NCI-H460 (cell line): ENCODE measurements at places on chromosomes 7 and 10. TPM values are rescaled to one million over a fixed set of nuclear protein-coding genes. Genes with fewer than 3 reads are reported as not detected.

DNA sequence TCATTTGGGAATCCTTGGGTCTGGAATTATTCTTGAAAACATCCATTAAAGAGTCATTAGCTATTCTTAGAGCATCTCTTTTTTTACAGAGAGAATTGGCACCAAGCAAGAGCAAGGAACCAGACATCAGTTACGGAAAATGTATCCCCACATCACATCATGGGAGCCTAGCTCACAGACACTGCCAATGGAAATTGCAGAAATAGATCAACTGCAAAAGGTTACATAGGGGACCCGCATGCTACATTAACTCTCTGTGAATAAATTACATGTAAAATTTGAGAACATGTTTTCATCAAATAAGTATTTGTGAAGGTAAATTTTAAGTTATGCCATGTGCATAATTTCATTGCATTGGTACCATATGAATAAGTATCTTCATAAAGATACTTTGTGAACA is 224.8 kb downstream of the ZNF248 start:
- DNase-seq: no peak

The CRYGN gene
- total RNA-seq: 0.07 and 0.40 TPM in 2 replicates

The CALML5 gene
- total RNA-seq: not detected in 2 replicates

- DNase-seq: no peak
Observed at GRCh38 chr7:14000247-14000646, 10.8 kb upstream of the ETV1 start.

GRCh38 chr10:120805014-120805812 is 45.9 kb upstream of the WDR11 start:
- no peak for DNase-seq

DNA sequence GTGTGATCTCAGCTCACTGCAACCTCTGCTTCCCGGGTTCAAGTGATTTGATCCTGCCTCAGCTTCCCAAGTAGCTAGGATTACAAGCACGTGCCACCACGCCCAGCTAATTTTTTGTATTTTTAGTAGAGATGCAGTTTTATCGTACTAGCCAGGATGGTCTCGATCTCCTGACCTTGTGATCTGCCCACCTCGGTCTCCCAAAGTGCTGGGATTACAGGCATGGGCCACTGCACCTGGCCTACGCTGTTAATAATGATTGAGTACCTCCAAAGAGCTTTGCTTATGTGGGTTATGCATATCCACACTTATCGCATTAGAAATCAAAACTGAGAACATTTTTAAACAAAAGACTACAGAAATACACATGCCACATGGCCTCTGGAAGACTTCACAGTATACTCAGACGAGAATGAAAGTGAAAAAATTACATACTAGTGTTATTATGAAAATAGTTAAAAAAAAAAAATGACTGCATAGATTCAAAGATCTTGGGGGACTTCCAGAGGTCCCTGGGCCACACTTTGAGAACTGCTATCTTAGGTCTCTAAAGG is 25.4 kb downstream of the RPP38 start:
- DNase-seq: no peak

The SPDYE5 gene
- total RNA-seq: 0.10 TPM in 1 of 2 replicates, not detected in the other
